Activated B cell treated with CpG ODN at 0.5 μM for 24 hours (primary cell): ENCODE measurements at places on chromosomes 2 and 18.

GRCh38 chr2:187544371-187545080 is 9.7 kb downstream of the TFPI start:
- no peak for DNase-seq

DNA sequence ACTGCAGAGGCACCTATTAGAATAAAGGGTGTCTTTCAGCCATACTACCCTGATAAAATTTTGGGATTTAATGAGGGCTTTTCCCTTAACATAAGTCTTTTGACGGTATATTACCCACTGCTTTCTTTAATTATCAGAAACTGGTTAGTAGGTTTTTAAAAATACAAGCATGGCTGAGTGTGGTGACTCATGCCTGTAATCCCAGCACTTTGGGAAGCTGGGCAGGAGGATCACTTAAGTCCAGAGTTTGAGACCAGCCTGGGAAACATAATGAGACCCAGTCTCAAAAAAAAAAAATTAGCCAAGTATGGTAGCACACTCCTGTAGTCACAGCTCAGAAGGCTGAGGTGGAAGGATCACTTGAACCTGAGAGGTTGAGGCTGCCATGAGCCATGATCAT is 16.1 kb downstream of the CPSF3 start:
- DNase-seq, result no peak

DNA sequence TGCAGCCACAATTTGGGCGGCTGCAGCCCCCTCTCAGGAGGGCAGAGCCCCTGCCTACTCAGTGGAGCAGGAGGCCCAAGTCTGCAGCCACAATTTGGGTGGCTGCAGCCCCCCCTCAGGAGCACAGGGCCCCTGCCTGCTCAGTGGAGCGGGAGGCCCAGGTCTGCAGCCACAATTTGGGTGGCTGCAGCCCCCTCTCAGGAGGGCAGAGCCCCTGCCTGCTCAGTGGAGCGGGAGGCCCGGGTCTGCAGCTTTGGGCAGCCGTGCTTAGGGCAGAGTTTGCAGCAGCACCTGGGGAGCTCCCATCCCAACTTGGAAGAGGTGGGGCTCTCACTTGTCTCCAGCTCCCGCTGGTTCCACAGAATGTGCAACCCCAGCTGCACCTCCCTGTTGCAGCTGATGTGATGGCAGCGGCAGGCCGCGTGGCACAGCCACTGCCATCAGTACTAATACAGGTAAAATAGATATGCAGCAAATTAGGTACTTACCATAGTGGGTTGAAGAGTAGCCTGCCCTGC is 99.4 kb downstream of the TWIST2 start:
- no peak for DNase-seq

- DNase-seq, result no peak
Measured at GRCh38 chr2:176172007-176172894, 15.1 kb downstream of the HOXD3 start.
